ENCODE measurements at places on chromosomes 2 and 18.

DNA sequence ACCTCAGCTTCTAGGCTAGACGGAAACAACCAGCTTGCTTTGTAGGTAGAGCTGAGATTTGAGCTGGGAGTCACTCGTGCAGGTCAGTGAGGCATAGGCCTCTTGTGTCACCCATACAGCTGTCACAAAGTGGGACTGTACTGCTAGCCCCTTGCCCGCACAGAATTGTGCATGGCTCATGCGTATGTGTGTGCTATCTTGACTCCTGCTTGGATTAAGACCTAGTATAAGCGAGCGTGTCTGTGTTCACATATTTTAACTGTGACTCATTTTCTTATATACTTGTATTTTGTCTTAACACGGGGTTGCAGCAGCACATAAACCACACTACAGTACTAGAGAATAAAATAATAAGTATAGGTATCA lies 20.1 kb downstream of the CEP68 start:
- peak; percentile 5 for DNase-seq

- no peak for DNase-seq
Observed at GRCh38 chr18:50982802-50983179, 15.0 kb downstream of the ELAC1 start.

GRCh38 chr18:3172097-3172496 lies 47.7 kb downstream of the MYOM1 start:
- DNase-seq: no peak

GRCh38 chr2:29495068-29495467 lies 379.9 kb downstream of the CLIP4 start:
- no peak for DNase-seq

GRCh38 chr2:158060835-158061435 lies 40.7 kb upstream of the UPP2 start:
- DNase-seq: no peak

- no peak for DNase-seq
Observed at GRCh38 chr18:34803877-34804400, 93.8 kb downstream of the DTNA start.

- no peak for DNase-seq
Observed at GRCh38 chr2:205713086-205713485, 30.8 kb downstream of the NRP2 start.

GRCh38 chr2:159635006-159635789 lies 18.9 kb upstream of the BAZ2B start:
- no peak for DNase-seq

GRCh38 chr18:8812631-8813030 lies 107.3 kb downstream of the MTCL1 start:
- no peak for DNase-seq

GRCh38 chr2:71505770-71506140 lies 52.4 kb downstream of the DYSF start:
- no peak for DNase-seq

GRCh38 chr2:240947607-240948006 lies 41.5 kb downstream of the CROCC2 start:
- no peak for DNase-seq

- DNase-seq: no peak
Observed at GRCh38 chr2:178514664-178515063, 34.4 kb downstream of the PLEKHA3 start.

GRCh38 chr2:28435241-28435640 lies 42.6 kb downstream of the FOSL2 start:
- no peak for DNase-seq

DNA sequence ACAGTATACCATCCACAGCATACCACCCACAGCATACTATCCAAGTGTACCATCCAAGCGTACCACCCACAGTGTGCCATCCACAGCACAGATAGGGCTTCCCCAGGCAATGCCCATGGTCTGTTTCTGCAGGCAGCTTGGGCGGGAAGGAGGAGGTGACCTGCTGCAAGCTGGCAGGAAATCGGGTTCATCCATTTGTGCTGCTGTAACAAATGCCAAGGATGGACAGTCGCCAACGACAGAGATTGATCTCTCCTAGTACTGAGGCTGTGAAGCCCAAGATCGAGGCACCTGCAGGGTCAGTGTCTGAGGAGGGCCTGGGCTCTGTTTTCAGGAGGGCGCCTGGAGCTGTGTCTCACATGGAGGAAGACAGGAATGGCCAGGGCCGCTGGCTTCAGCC lies 93.6 kb upstream of the SNTG2 start:
- no peak for DNase-seq

DNA sequence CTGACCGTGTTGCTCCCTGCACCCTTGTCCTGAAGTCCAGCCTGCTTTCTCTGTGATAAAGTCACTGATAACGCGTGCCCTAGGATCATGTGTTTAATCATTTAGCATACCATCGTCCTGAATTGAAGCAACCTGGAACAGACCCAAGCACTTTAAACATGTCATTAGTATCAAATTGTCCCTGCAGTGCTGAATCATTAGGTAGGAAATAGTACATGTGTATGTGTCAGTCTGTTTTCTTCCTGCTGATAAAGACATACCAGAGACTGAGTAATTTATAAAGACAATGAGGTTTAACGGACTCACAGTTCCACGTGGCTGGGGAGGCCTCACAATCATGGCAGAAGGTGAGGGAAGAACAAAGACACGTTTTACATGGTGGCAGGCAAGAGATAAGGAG lies 2.8 kb downstream of the ASB18 start:
- no peak for DNase-seq

GRCh38 chr18:78423811-78424210 lies 555.8 kb upstream of the SALL3 start:
- no peak for DNase-seq

- DNase-seq: no peak
Observed at GRCh38 chr18:22411446-22411845, 6.3 kb downstream of the CTAGE1 start.

- DNase-seq: no peak
Observed at GRCh38 chr18:57447154-57447621, 12.0 kb downstream of the ONECUT2 start.

DNA sequence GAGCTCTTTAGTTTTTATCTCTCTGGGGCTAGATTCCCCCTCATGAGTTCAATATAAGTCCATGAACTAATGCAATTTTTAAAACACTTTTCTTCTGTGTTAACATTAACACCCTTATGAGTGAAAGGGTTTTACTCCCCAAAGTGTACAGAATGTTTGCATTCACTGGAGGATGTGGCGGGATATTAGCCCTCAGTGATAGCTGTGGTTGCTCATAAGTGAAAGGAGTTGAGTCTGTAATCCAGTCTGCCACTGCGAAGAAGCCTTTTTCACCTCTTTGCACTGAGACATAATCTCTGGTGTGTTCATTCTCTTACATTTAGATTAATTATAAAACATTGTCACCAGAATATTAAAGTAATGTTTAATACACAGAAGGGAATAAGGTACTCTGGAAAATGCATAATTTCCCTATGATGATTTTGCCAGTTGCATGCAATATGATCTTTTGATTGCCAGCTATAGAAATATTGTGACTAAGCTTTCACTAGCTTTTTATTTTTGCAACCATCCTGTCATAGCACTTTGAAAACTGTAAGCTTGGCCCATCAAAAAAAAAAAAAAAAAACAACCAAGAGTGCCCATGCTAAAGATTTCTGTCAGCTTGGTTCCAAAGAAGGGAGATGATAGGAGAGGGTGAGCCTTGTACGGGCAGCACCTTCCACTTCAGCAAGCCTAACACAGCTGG lies 113.2 kb downstream of the BCL11A start:
- no peak for DNase-seq

- no peak for DNase-seq
Observed at GRCh38 chr2:154686162-154686561, 12.3 kb upstream of the KCNJ3 start.

DNA sequence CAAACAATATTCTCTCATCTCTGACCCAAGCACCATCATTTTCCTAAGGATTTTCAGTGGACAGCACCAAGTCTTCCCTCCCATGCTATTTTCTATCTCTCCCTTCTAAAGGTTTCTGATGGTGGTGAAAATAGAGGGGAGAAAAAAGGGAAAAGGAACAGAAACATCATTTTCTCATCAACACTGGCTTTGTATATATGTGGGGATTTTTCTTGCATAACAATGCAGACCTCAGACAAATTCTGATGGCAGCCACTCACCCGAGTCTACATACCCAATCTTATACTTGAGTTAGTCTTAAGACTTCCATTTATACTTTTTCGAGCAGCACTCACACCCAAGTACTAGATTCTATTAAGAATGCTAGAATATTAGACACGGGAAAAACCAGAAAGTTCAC lies 95.8 kb downstream of the TMEM163 start:
- no peak for DNase-seq

DNA sequence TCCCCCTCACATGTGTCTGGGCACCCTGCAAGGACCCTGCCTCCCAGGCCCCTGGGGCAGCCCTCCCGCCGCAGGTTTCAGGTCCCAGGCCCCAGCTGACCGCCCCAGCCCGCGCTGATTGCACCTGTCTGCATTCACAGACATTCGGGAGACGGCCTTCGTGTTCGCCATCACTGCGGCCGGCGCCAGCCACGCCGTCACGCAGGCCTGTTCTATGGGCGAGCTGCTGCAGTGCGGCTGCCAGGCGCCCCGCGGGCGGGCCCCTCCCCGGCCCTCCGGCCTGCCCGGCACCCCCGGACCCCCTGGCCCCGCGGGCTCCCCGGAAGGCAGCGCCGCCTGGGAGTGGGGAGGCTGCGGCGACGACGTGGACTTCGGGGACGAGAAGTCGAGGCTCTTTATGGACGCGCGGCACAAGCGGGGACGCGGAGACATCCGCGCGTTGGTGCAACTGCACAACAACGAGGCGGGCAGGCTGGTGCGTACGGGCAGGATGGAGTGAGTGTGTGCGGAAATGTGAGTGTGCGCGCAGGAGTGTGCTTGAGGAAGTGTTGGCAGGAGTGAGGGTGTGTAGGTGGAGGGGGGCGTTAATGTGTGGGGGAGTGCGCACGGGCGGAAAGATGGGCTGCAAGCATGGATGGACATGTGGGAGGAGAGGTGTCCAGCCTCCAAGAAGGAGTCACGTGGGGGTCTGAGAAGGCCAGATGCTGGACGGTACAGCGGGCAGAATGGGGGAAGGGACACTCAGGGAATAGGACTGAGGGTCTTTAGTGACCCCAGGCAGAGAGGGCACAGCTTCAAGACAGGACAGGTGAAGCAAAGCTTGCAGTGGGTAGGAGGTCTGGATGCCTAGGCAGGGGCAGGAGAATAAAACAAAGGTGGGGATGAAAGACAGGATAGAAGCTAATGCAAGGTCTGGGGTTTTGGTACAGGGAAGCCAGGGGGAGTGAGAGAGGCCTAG lies 9.0 kb upstream of the WNT10A start:
- peak; percentile 35 for DNase-seq

DNA sequence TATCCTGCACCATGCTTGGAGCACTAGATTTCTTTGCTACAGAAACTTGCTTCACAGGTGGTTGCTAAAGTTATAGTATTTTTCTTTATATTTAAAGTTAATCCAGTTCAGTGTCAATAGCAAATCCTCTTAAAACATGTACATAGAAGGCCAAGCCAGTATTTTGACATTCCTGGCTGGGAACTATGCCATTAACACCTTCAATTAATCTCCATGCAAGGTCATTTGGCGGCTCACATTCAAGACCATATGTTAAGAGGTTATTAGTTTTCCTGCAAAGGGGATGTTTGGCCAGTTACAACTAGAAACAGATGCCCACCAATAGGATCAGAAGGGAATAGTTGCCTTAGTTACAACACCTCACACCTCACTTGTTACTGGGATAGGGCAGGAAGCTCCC lies 261.3 kb upstream of the MEIS1 start:
- no peak for DNase-seq

- no peak for DNase-seq
Observed at GRCh38 chr2:165660361-165660760, 133.7 kb downstream of the GALNT3 start.

GRCh38 chr2:19697131-19697530 lies 204.7 kb downstream of the TTC32 start:
- no peak for DNase-seq

- no peak for DNase-seq
Observed at GRCh38 chr2:186755066-186755465, 61.2 kb downstream of the FAM171B start.

DNA sequence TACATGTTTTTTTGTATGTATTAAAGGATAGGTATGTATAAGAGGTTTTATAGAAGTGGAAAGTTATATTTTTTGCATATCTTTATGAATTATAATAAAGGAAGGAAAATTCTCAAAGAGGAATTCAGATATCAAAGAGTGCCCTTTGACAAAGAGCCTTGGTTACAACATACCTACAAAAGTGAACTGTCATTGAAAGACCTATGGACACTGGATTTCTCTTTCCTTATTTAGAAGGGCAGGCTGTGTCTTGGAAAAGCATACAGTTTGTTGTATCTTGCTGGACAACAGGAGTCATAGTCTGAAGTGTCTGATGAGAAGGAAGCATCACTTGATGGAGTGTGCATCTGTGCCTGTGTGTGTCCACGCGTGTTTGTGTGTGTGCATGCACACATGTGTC lies 15.2 kb downstream of the UGT1A10 start:
- no peak for DNase-seq

- DNase-seq: no peak
Observed at GRCh38 chr2:182144041-182144775, 158.6 kb downstream of the PPP1R1C start.

DNA sequence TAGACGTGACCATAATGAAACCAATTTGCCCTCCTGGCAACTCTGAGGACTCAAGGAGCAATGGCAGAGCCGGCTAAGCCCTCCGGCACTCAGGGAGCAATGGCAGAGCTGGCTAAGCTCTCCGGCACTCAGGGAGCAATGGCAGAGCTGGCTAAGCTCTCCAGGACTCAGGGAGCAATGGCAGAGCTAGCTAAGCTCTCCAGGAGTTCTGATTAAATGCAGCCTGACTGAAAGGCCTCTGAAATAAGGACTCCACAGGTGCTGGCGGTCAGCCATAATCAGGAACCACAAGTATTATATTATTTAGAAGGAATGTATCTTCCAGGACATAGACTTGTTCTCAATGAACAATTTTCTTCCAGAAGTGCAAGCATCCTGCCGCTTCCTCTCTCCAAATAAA lies 65.2 kb downstream of the C2orf76 start:
- DNase-seq: no peak

DNA sequence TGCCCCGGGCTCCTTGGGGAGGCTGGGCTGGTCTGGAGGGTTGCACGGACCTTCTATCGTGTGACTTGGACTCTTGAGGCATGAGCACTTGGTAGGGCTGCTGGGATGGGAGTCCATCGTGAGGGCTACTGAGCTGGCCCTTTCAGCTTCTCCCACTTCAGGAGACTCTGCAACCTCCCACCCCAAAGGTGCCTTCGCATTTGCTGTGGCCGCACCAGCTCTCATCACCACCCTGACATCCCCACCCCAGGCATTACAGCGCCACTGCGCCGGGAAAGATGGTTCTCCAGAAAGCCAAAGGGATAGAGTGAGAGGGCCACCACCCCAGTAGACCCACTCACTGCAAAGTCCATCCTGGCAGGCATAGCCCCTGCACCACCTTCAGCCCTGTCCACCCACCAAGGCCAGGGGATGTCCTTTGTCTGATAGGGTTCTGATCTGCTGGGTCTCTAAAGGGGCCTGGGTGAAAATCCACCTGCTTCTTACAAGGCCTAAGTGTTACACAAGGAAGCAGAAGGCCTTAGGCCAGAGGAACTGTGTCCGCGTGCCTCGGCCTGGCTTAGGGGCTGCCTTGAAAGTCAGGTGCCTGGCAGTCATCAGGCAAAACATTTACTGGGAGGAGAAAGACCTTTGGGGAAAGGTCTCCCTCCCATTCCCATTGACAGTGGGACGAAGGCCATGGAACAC lies 5.1 kb downstream of the EHD3 start:
- DNase-seq: no peak
